ENCODE measurements at places on chromosomes 2 and 18.

DNA sequence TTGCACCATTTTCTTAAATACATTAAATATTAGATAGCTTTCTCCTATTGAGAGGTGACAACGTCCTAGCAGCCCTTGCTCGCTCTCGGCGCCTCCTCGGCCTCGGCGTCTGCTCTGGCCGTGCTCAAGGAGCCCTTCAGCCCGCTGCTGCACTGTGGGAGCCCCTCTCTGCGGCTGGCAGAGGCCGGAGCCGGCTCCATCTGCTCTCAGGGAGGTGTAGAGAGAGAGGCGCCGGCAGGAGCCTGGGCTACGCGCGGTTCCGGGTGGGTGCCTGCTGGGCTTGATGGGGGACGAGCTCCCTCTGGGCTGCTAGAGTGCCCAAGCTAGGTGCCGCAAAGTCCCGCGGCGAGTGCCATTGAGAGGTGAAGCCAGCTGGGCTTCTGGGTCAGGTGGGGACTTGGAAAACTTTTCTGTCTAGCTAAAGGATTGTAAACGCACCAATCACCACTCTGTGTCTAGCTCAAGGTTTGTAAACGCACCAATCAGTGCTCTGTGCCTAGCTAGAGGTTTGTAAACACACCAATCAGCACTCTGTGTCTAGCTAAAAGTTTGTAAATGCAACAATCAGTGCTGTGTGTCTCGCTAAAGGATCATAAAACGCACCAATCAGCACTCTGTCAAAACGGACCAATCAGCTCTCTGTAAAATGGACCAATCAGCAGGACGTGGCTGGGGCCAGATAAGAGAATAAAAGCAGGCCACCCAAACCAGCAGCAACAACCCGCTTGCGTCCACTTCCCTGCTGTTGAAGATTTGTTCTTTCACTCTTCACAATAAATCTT is 3.1 kb downstream of the RPRD1A start:
- DNase-seq = no peak

- no peak for DNase-seq
Measured at GRCh38 chr2:223969315-223969714, 12.1 kb downstream of the MRPL44 start.

DNA sequence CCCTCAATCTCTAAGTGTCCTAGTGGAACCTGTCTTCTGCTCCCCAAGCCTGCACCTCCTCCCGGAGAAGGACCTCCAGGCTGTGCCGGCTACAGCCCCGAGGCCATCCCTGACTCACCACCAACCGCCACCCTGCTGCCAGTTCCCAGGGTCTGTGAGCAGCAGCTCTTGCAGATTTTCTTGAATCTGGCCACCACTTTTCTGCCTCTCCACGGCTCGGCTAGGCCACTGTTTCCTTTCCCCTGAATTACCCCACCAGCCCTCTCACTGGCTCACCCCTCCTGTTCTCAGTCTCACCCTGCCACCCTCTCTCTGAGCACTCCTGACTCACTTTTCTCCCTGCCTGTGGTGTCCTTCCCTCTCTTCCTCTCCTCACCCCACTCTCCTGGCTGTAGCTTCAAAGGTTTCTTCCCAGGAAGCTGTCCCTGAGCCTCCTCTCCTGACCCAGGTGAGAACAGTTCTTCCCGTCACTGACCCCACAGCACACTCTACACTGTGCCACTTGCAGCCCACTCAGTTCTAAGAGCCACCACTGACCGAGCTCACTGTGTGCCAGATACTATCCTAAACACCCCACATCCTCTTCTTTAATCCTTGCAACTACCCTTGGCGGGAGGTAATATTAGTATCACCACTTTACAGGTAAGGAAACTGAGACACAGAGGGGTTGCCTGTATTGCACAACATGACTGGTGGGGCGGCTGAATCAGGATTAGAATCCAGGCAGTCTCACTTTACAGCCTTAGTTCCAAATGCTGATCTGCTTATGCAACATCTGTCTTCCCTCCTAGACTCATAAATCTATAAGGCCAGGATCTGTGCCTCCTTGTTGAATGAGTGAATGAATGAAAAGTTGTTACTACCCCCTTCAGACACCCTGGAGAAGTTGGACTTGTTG is 111.6 kb downstream of the SMAD7 start:
- peak; percentile 51 for DNase-seq

- no peak for DNase-seq
Measured at GRCh38 chr18:79645291-79645983, 34.2 kb upstream of the CTDP1 start.

Data from HCEC 1CT (cell line).